ENCODE measurements at places on chromosomes 2 and 18.

DNA sequence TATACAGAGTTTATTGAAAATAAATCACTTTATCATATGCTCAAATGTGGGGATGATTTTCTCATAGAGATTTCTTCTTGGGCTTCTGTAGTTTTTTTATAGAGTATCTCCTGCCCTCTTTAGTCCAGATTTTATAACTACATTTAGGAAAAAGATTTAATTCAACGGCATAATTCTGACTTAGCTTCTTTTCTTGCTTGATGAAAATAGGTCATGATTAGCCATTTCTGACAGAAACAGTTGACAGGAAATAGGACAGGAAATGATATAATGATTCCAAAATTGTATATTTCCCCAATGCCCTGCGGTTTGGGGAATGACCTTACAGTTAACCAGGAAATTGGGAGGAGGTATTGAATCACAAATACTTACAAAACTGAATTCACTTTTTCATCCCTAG is 1531.9 kb upstream of the ACVR2A start:
- no peak for DNase-seq

- DNase-seq = no peak
Observed at GRCh38 chr2:174607989-174608865, 10.6 kb upstream of the WIPF1 start.

GRCh38 chr2:213107728-213108127 is 43.7 kb downstream of the IKZF2 start:
- no peak for DNase-seq

DNA sequence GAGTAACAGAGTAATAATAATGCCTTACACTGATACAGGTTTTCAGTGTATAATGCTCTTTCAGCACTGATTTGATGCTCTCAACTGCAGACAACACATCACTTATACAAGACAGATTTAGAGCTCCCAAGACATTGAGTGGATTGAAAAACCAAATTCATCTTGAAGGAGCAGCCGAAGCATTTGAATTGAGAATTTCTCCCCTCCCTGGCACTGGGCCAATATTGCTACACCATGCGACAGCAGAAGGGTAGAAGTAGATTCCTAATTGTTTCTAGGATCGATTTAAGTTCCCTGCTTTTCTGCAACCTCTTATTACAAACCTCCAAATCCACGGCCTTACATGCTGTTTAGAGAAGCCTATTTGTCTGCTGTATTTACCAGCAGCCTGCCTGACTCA is 15.5 kb downstream of the CENPA start:
- DNase-seq = no peak

DNA sequence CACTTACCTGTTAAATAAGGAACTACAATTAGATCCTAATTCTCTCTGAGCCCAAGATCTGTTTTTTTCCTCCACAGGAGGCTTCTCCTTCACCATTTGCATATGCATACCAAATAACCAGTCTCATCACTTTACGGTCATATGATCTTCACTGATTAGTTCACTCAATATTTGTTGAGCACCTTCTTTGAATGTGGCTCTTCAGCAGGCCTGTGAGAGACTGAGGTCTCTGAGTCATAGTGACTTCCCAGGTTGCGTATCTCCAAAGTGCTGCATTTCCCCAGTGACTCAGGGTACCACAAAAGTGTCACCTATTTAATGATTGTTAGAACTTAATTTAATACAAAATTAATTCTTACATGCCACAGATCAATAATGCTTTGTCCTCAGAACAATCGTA is 108.8 kb upstream of the TRIB2 start:
- no peak for DNase-seq

GRCh38 chr18:3451989-3452749 is 2.2 kb downstream of the TGIF1 start:
- peak; percentile 57 for DNase-seq

Measured in hypothalamus (tissue), 51 donors.